ENCODE measurements at places on chromosomes 3 and 15. TPM values are rescaled to one million over a fixed set of nuclear protein-coding genes. Genes with fewer than 3 reads are reported as not detected.

CTXND1 gene
- total RNA-seq = not detected

A4GNT gene
- total RNA-seq = not detected

ROPN1 gene
- not detected for total RNA-seq

DNA sequence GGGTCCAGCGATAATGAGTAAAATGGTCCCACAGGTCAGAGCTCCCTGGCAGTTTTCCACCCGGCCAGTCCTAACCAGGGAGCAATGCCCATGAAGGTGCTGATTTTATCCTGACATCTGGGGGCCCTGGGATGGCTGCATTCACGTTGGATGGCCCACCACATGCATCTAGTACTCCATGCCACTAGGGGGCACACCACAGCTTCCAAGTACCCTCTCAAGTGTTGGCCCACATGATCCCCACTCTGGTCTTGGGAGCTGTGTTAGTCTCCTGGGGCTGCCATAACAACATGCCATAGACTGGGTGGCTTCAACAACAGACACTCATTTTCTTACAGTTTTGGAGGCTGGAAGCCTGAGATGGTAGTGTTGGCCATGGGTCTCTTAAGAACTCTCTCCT lies 225.5 kb downstream of the SLCO3A1 start:
- H3K4me1 ChIP-seq = no peaks in the 10 kb centered on the region
- no peak overlapping the region for H3K4me3 ChIP-seq
- no peaks in the 10 kb centered on the region for H3K27me3 ChIP-seq
- no peak overlapping the region for H3K27ac ChIP-seq
- H3K36me3 ChIP-seq = no peaks in the 10 kb centered on the region

DNA sequence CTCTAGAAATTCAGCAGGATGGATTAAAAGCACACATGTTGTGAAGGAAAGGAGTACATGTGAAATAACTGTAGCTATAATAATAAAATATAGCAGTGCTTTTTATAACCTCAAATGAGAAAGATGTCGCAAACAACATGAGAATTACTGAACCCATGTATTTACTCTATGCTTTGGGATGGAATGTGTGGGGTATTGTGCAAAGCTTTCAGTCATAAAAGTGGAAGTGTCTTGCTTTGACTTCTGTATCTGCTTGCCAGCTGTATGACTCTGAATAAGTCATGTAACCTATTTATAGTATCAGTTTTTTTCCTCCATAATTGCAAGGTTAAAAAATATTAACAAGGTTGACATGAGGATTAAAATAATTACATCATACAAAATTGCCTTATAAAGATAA lies 519.3 kb upstream of the CADM2 start:
- H3K4me1 ChIP-seq = no peaks in the 10 kb centered on the region
- no peak overlapping the region for H3K27ac ChIP-seq
- no peak overlapping the region for H3K4me3 ChIP-seq
- no peak for DNase-seq
- H3K27me3 ChIP-seq = no peaks in the 10 kb centered on the region

DNA sequence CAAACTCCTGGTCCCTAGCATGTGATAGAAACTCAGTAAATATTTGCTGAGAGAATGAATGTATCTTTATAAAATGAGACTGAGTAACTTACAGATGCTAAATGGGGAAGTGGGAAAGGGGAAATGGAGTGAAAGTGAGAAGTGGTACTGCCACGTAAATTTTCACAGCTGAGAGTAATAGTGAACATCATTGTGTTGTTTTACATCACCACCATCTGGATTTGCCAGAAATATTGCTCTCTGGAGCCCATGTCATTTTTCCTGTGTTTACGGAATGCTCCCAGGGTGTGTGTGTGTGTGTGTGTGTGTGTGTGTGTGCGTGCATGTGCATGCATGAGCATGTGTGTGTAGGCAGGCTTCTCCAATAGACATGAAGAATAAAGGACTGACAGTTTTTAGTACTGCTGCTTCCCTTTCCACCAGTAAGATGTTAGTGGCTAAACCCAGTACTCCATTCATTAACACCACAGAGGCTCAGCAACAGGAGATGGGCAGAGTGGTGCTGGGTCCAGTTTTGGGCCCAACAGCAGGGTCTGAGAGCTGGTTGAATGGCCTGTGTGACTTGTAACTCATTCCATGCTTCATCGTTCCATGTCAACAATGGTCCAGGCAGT lies 57.3 kb downstream of the DIPK2A start:
- H3K4me1 ChIP-seq = no peaks in the 10 kb centered on the region
- no peak overlapping the region for H3K4me3 ChIP-seq
- no peak for DNase-seq
- no peaks in the 10 kb centered on the region for H3K36me3 ChIP-seq
- no peak overlapping the region for H3K27ac ChIP-seq
- H3K27me3 ChIP-seq = no peaks in the 10 kb centered on the region

DNA sequence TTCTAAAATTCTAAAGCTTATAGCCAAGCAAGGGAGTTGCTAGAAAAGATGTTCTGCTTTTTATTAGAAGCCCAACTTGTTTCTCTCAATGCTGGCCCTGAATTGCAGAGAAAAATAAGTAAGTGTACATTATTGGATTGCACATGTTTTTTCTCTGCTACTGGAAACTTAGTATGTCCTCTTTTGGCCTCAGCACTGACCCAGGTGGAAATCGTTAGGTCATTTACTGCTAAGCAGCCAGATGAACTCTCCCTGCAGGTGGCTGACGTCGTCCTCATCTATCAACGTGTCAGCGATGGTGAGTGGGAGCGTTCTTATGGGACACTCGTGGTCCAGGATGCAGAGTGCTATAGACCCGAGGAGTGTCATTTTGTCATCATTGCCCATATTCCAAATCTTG lies 69.8 kb downstream of the DHX36 start:
- no peak for DNase-seq
- H3K27ac ChIP-seq = no peak overlapping the region
- no peaks in the 10 kb centered on the region for H3K27me3 ChIP-seq
- H3K4me3 ChIP-seq = no peak overlapping the region
- H3K36me3 ChIP-seq = peaks cover 23% of the 10 kb centered on the region

DNA sequence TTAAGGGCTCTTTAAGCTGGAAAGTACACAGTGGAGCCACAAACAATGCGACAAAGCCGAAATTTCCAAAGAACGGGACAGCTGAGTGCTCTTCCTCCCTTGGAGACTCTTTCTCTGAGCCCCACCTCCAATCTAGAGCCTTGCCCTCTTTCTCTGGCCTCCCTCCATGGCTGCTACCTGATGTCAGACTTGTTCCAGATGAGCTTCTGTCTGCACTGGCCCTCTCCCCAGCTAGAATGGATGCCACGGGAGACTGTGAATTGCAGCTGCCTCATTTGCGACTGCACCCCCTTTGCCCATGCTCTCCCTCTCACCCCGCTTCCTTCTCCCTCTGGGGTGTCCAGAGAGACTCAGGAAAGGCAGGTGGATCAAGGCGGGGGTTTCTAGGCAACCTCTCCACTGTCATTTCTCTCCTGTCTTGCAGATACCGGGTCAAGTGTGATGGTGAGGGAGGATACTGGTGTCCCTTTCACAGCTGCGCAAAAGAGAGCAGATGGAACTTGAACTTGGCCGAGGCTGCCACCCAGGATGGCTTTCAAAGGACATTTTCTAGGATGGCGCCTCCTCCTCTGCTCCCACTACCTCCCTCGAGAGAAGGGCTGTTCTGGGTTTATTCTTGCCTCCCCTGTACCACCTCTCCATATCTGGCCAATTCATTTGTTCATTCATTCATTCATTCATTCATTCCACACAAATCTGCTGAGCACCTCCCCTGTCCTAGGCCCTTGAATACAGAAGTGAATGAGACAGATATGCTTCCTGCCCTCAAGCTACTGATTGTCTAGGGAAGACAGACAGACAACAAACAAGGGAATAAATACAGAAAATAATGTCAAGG lies 12.8 kb downstream of the ATP2B2 start:
- peaks cover 18% of the 10 kb centered on the region for H3K4me1 ChIP-seq
- H3K27me3 ChIP-seq = 0 out of 2 replicates have a peak, but pooled peaks cover 4% of the 10 kb centered on the region
- DNase-seq = no peak
- H3K27ac ChIP-seq = no peak overlapping the region
- no peaks in the 10 kb centered on the region for H3K36me3 ChIP-seq

DNA sequence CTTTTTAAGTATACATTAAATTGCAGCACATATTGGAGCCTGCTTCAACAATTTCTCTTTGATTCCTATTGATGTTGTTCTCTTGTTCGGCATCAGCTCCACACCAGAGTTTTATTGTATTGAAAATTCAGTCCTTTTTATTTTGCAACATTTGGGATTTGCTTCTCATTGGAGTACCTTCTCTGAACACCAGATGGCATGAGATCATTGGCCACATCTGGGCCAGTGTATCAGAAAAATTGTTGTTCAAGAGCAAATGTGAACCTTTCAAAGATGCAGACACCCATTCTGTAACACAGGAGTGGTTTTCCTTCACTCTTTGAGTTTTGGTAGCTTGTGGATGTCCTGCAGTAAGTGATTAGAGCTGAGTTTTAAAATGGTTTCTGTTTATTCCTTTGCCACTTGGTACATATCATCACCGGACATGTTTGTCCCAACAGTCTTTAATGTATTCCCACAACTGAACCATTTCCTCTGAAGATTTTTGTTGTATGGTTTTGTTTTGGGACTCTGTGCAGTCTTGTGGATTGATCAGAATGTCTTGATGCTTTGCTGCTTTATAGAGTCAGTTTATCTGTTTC lies 96.1 kb downstream of the MCTP2 start:
- H3K36me3 ChIP-seq = no peaks in the 10 kb centered on the region
- no peak overlapping the region for H3K4me3 ChIP-seq
- DNase-seq = peak; percentile 10
- H3K27ac ChIP-seq = no peak overlapping the region

DNA sequence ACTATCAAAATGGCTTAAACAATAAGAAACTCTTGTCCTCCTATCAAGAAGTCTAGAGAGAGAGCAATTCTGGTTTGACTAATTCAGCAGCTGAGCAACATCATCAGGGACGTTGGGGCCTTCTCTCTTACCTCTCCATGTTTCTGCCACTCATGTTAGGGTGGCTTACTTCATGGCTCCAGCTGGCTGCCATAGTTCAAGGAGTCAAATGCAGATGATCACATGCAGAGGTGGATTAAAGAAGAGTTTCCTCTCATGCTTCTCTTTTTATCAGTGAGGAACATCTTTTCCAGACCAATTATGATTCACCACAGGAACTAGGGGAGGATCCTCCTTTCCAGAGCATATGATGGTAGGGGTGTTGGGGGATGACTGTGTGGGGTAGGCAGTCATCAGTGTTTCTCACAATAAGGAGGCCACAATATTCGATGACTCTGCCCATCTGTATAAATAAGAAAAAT lies 45.5 kb downstream of the NEK11 start:
- H3K36me3 ChIP-seq = no peaks in the 10 kb centered on the region
- no peaks in the 10 kb centered on the region for H3K4me1 ChIP-seq
- H3K27ac ChIP-seq = no peak overlapping the region
- H3K27me3 ChIP-seq = no peaks in the 10 kb centered on the region

Data from HCT116 (cell line).